Epithelial cell of prostate (primary cell): ENCODE measurements at places on chromosomes 4 and X.
A peak's percentile ranks its signal among the peaks of the same experiment; 100 is the strongest.

GRCh38 chr4:108838451-108838850 is 75.6 kb upstream of the ETNPPL start:
- no peak for DNase-seq

GRCh38 chrX:143378851-143379250 is 138.4 kb downstream of the SPANXN3 start:
- DNase-seq: no peak

- DNase-seq: no peak
Observed at GRCh38 chrX:136157187-136157586, 9.9 kb downstream of the FHL1 start.

DNA sequence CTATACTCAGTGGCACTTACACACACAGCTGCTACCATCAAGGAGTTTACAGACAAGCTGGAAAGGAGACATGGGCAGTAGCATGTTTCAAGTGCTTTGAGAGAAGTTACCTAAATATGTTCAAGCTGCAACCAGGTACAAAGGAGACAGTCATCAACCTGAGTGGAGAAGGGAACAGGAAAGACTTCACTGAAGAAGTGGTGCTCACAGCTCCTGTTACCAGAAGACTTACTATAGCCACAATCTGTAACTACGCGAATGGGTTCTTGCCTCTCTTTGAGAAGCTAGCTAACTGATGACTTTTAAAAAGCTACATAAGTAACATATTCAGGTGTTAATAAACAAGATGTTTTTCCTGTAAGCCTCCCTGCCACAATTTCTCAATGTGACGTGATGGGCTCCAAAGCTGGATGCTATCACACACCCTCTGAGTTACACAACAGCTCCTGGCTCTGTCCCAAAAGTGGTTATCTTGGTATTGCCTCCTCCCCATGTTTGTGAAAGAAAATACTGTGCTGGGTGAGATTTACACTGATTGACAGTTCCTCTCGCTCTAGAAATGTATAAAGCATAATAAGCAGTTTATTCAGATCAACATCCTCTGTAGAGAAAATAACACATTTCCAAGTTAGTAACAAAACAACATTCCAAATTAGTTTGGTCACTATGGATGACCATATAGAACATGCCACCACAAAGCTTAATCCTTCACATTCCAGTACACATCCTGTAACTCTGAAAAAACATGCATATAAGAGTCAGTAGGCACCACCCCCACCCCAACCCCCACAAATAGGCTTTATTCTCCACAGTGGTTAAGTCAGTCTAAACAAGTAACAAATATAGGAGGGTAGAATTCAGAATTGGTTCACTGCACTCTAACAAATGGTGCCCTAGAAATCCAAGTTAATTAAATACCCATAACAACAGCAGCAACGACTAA is 81.8 kb downstream of the FRYL start:
- DNase-seq: peak; percentile 87

DNA sequence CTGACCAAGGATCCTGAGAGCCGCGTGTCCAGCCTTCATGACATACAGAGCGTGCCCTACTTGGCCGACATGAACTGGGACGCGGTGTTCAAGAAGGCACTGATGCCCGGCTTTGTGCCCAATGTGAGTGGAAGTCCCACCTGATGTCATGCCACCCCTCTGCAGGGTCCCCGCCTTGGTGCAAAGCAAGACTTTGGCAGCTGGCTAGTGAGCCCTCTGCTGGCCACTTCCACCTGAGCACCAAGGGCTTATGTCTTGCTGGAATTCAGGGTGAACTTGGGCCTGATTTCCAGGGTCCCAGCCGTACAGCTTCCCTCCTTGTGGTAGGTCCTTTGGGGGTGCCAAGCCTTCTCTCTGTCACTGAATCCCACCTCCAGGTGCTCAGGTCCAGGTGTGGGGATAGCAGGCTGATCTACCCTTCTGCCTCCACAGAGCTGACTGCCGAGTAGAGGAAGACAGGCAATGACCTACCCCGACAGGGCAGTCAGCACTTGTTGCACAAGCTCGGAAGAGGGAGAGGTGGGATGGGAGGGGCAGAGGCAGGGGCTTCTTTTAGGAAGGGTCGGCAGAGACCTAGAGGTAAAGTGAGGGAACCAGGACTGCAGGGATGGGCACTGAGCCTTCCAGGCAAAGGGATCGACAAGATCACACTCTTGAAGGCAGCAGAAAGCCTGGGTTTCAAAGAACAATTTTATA is 248.1 kb downstream of the EVC2 start:
- no peak for DNase-seq

DNA sequence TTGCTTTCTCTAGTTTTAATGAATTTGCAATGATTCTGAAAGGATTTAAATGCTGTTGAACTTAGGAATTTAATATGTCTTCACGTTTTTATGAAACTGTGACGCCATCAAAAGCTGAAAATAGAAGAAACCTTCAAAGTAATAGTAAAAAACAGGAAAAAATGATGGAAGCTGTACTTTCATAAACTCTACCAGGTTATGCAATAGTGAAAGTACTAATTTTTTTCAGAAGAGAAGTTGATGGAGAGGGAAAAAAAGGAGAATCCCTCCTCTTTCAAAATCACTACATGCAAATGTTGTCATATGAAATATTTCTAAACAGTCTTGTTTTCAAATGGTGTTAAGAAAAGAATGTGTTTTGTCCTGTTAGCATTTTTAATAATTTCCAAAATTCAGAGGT is 73.6 kb downstream of the ZNF330 start:
- DNase-seq: no peak

GRCh38 chr4:110347805-110348204 is 128.2 kb upstream of the ENPEP start:
- no peak for DNase-seq

- no peak for DNase-seq
Observed at GRCh38 chr4:82969414-82969813, 41.2 kb downstream of the LIN54 start.
